ENCODE measurements at places on chromosomes 12 and 14. TPM values are rescaled to one million over a fixed set of nuclear protein-coding genes. Genes with fewer than 3 reads are reported as not detected.

Gene PTHLH
- total RNA-seq: not detected

Gene DACT1
- 0.74 TPM for total RNA-seq

- H3K4me3 ChIP-seq: no peak within 1 kb of the TSS
- DNase-seq: no peak
Observed at GRCh38 chr12:67989184-67989920, at the start of gene IFNG-AS1. IFNG-AS1 (plus strand) TSS chr12:67989447.

DNA sequence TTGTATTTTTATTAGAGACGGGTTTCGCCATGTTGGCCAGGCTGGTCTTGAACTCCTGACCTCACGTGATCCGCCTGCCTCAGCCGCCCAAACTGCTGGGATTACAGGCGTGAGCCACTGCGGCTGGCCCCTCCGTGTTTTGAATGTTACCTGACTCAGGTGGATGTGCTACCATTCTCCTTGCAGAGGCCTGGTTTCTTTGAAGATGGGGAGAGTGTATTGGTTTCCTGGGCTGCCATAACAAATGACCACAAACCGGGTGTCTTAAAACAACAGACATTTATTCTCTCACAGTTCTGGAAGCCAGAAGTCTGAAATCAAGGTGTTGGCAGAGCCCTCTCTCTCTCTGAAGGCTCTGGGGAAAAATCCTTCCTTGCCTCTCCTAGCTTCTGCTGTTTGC is 98.0 kb downstream of the IRF2BPL start:
- no peaks in the 10 kb centered on the region for H3K4me1 ChIP-seq
- DNase-seq: no peak
- H3K36me3 ChIP-seq: no peaks in the 10 kb centered on the region
- no peak overlapping the region for H3K27ac ChIP-seq

GRCh38 chr12:49939707-49940106 is 10.8 kb upstream of the AQP2 start:
- H3K27ac ChIP-seq: no peak overlapping the region
- DNase-seq: no peak
- no peaks in the 10 kb centered on the region for H3K27me3 ChIP-seq
- H3K4me3 ChIP-seq: no peak overlapping the region
- no peaks in the 10 kb centered on the region for H3K4me1 ChIP-seq

DNA sequence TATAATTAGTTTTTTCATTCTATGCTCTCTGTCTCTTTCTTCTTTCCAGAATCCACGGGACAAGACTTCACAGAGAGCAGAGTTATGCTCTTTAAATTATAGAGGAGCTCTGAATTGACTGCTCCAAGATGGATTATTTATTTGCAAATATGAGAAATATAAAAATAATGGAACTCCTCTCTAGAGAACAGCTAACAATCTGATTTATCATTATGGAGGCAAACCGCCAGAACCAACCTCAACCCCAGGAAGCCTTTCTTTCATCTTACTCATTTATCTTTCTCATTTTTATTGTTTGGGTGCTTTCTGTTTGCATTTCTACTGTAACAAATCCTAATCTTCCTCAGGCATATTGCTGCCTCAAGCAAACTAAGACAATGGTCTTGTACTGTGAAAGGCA is 216.5 kb downstream of the C12orf50 start:
- no peaks in the 10 kb centered on the region for H3K36me3 ChIP-seq
- H3K27ac ChIP-seq: no peak overlapping the region
- H3K4me3 ChIP-seq: no peak overlapping the region

Gene RNASE7
- not detected for total RNA-seq

DNA sequence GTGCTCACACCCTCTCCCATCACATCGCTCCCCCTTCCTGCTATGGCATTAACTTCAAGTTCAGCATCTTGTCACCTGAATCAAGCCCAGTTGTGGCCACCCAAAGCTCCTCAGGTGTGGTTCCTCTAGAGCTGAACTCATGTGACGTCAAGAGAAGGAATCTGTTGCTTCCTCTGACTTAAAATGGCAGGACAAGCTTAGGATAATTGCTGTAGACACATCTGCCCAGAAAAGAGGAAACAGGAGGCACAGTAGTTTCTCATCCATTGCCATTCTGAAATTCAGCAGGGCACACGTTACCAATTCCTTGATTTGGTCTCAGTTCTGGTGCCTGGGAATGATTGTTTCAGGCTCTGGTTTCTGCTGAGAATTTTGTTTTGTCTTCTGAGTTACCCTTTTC is 52.1 kb downstream of the RCOR1 start:
- no peak overlapping the region for H3K4me3 ChIP-seq
- no peak overlapping the region for H3K27ac ChIP-seq
- DNase-seq: no peak
- H3K4me1 ChIP-seq: no peaks in the 10 kb centered on the region

- DNase-seq: no peak
- H3K4me3 ChIP-seq: no peak overlapping the region
- H3K27ac ChIP-seq: no peak overlapping the region
- no peaks in the 10 kb centered on the region for H3K27me3 ChIP-seq
Observed at GRCh38 chr12:24378548-24379407, 429.3 kb upstream of the SOX5 start.

Gene TSHR
- not detected for total RNA-seq

Gene VDR
- total RNA-seq: 13.6 TPM

Gene PMCH
- not detected for total RNA-seq

DNA sequence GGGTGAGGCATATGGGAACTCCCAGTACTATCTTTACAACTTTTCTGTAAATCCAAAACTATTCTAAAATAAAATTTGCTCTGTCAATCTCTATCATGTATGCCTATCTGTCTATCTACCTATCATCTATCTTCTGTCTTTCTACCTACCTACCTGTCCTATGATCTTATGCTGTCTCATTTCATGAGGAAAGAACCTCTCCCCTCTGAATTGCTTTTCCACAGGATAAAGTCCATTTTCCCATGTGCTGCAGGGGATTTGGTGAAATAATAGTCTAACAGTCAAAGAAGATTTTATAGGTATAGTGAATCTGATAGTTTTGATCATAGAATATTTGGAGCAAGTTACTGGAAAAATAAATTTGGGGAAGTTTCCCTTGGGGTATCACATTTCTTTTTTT is 86.8 kb upstream of the RIC8B start:
- no peak for DNase-seq
- H3K4me3 ChIP-seq: no peak overlapping the region
- no peaks in the 10 kb centered on the region for H3K27me3 ChIP-seq
- no peaks in the 10 kb centered on the region for H3K4me1 ChIP-seq
- no peaks in the 10 kb centered on the region for H3K36me3 ChIP-seq
